ENCODE measurements at places on chromosomes 3 and 15.

GRCh38 chr3:23439080-23439479, 236.0 kb downstream of the UBE2E2 start:
- no peak for DNase-seq

GRCh38 chr15:87599616-87600015, 656.9 kb downstream of the NTRK3 start:
- peak; percentile 41 for DNase-seq

GRCh38 chr15:101539930-101540329, 50.4 kb upstream of the PCSK6 start:
- no peak for DNase-seq

DNA sequence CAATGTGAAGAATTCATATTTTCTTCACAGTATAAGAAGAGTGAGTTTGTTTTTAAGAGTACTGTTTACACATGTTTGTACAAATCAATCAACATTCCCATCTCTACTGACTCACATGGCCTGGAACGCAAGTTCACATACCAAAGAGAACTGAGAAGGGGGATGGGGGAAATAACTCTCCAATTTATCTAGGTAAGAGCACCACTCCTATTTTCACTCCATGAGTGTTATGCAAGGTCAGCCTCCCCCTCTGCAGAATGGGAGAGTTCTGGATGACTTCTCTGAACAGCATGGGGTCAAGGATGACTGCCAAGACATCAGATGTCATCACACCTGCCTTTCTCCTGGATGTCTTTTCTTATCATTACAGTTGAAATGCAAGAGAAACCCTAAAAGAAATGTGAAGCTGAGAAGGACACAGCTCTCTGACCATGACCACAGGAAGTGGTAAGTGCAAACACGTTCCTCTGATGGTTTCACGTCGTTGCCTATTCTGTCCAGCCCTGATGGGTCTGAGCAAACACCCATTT, 95.2 kb downstream of the SEMA6D start:
- peak; percentile 83 for DNase-seq

GRCh38 chr3:11775493-11775892, 71.2 kb downstream of the TAMM41 start:
- DNase-seq, result no peak

DNA sequence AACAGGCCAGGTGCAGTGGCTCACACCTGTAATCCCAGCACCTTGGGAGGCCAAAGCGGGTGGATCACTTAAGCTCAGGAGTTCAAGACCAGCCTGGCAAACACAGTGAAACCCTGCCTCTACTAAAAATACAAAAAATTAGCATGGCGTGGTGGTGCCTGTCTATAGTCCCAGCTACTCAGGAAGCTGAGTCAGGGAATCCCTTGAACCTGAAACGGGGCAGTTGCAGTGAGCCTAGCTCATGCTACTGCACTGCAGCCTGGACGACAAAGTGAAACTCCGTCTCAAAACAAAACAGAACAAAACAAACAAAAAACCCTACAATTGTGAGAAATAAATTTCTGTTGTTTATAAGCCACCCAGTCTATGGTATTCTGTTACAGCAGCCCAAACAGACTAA, 94.7 kb downstream of the PIK3CB start:
- no peak for DNase-seq

GRCh38 chr3:38011111-38011510, 18.3 kb downstream of the PLCD1 start:
- DNase-seq, result no peak

DNA sequence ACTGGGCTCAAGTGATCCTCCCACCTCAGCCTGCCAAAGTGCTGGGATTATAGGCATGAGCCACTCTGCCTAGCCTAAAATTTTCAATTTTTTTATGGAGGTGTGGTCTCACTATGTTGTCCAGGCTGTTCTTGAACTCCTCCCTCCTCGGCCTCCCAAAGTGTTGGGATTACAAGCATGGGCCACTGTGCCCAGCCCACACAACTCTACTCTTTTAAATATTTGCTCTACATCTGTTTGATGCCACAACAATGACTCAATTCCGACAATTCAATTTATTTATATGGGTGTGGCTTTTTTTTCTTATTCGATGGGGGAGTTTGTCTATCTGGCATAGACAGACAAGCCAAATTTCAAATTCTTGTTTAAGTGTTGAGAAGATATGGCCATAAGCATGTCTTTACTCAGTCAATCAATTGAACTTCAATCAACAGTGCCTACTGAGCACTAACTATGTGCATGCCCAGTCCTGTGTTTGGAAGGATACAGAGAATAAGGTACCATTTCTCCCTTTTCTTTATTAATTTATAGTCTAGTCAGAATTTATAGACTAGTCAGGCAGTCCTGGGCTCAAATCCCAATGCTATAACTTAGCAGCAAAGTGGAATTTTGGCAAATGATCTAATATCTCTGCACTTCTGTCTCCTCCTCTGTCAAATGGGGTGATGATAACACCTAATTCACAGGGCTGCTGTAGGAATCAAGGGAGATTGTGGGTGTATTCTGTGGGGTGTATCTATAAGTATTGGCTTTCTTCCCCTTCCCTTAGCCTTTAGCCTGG, 54.6 kb upstream of the PIAS1 start:
- no peak for DNase-seq

DNA sequence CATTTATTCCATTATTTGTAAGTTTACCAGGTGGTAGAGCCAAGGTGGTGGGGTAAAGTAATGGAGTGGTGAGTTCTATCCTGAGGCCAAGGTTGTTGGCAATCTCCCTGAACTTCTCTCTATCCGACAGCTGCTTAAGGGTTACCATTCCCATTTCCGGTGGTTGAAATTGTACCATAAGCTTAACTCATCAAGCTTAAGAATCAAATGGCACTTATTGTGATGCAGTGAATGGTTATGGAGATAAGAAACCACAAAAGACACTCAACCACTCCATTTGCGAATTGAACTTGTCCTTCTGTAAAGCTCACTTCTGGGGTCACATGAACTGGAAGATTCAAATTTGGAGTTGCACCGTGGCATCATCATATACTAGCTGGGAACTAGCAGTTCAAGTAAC, 287.4 kb upstream of the SLCO3A1 start:
- no peak for DNase-seq

DNA sequence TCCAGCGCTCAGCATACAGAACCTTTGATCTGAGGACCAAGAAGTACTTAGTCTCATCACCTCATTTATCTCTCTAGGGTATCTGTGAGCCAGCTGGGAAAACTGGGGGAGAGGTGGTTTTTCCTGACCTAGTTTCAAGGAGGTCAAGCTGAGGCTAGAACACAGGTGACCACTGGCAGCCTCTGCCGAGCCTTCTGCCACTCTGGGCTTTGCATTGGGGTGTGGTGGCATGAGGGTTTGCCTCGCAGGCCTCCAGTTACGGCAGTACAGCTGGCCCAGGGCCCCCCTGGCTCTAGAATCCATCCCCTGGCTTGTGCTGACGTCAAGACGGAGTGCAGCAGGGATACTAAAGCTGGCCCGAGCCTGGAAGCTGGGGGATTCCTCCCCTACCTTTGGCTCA, 34.7 kb upstream of the CDCP1 start:
- no peak for DNase-seq

- DNase-seq, result no peak
These were observed 4.0 kb upstream of the A4GNT start for GRCh38 chr3:138136201-138136600.

GRCh38 chr15:38707802-38708671, 143.4 kb upstream of the RASGRP1 start:
- peak; percentile 85 for DNase-seq

DNA sequence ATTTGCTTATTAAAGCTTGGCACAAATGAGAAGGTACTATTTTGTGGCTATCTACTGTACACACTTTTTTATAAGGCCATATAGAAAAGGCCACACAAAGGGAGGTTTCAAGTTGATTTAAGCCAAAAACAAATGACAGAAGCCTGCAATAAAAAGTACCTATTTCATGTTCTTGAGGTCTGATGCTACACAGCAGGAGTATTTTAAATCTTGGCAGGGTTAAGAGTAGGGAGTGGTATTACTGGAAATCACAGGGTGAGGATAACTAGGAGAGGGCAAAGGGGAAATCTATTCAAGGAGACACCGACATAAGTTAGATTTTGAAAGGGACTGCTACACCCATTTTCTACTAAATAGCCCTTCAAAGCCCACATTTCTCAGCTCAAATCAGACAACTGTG, 146.2 kb downstream of the GREM1 start:
- peak; percentile 84 for DNase-seq

- no peak for DNase-seq
These were observed 239.3 kb upstream of the CNTN6 start for GRCh38 chr3:853489-853888.

- no peak for DNase-seq
These were observed 148.5 kb downstream of the SOX2 start for GRCh38 chr3:181860235-181860634.

GRCh38 chr3:80889535-80889934, 871.9 kb downstream of the GBE1 start:
- no peak for DNase-seq

- no peak for DNase-seq
These were observed 238.3 kb downstream of the NLGN1 start for GRCh38 chr3:173635826-173636225.

GRCh38 chr3:115099134-115099985, 47.7 kb downstream of the ZBTB20 start:
- DNase-seq, result no peak

- DNase-seq, result no peak
These were observed 333.0 kb downstream of the EPHA3 start for GRCh38 chr3:89440386-89440785.

- DNase-seq, result no peak
These were observed 218.7 kb downstream of the KCNMB2 start for GRCh38 chr3:178754852-178755510.

GRCh38 chr15:90530250-90531051, 728 bp downstream of the CRTC3 start:
- peak; percentile 25 for DNase-seq

GRCh38 chr3:174639406-174639805, 219.7 kb upstream of the NAALADL2 start:
- no peak for DNase-seq

DNA sequence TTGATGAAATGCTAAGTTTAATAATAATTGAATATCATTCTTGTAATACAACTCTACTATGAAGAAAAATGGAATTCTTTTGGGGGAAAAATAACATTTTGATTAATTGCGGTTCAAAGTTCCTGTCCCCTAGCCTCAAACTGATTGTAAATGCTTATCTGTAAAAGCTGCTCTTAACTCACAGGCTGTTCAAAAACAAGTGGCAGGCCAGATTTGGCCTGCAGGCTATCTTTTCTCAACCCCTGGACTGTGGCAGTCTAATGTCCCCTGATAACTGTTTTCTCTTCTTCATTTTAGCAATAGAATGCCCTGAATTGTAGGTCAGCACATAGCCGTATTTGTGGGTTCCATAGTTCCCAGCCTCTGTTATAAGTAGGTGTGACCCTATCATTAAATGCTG, 23.5 kb upstream of the SAMMSON start:
- DNase-seq, result no peak

GRCh38 chr3:128353361-128353965, 113.2 kb downstream of the DNAJB8 start:
- no peak for DNase-seq

Data from choroid plexus epithelial cell (primary cell).